Putamen (tissue), 1 donor: ENCODE measurements at places on chromosomes 16 and 17.

GRCh38 chr16:12349936-12350850, 373.7 kb downstream of the SNX29 start:
- no peak for DNase-seq

GRCh38 chr16:54648575-54648974, 282.1 kb upstream of the IRX5 start:
- no peak for DNase-seq

- DNase-seq: no peak
Measured at GRCh38 chr17:2871720-2872119, 75.5 kb downstream of the RAP1GAP2 start.

- no peak for DNase-seq
Measured at GRCh38 chr17:67514998-67515397, 137.9 kb downstream of the PITPNC1 start.

GRCh38 chr17:74816905-74817620, 40.9 kb upstream of the NAT9 start:
- no peak for DNase-seq

- DNase-seq: peak; percentile 42
Measured at GRCh38 chr16:87278191-87279093, 38.8 kb downstream of the C16orf95 start.

DNA sequence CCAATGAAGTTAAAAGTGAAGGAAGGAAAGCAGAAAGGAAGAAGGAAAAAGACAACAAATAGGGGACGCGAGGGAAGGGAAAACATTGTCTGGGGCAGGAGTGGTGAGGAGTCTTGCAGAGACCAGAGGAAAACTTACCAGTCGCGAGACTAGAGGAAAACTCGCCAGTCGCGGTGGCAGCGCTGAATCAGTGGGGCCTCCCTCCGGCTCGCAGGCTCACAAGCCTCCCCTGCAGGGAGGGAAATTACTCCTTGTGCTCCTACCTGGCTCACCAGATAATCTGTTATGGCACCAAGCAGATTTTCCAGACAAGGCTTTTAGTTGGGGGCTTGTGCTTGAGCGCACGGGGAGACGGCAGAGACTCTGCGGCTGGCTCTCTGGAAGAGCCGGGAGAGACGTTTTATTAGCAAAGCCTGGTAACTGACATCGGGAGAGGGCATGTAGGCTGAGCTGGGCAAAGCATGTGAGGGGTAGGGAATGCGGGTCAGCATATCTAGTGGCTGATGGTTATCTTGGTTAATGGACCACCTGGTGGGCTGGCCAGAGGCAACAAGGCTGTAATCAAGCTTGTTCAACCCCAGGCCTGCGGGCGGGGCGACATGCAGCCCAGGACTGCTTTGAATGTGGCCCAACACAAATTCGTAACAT, 37.1 kb downstream of the LCMT1 start:
- DNase-seq: no peak

- DNase-seq: no peak
Measured at GRCh38 chr16:28574925-28575324, 21.2 kb downstream of the SGF29 start.

DNA sequence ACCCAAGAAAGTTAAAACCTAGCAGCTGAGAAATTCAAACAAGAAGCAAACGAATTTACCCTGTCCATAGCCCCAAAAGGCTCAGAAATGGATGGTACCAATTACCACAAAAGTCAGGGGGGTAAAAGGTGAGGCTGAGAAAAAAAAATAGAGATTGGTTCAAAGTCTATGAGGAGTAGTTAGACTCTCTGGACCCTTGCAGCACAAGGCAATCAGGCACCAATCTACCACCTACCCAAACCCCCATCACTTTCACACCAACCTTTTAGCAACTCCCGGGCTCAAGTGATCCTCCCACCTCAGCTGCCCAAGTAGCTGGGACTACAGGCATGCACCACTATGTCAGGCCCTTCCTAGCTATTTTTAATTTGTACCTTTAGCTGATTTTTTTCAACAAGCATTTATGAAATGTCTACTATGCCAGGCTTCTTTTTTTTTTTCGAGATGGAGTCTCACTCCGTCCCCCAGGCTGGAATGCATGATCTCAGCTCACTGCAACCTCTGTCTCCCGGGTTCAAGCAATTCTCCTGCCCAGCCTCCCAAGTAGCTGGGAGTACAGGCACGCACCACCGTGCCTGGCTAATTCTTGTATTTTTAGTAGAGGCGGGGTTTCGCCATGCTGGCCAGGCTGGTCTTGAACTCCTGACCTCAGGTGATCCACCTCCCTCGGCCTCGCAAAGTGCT, 40.8 kb downstream of the USP32 start:
- DNase-seq: no peak

GRCh38 chr16:88882358-88883030, 16.0 kb upstream of the PABPN1L start:
- no peak for DNase-seq

DNA sequence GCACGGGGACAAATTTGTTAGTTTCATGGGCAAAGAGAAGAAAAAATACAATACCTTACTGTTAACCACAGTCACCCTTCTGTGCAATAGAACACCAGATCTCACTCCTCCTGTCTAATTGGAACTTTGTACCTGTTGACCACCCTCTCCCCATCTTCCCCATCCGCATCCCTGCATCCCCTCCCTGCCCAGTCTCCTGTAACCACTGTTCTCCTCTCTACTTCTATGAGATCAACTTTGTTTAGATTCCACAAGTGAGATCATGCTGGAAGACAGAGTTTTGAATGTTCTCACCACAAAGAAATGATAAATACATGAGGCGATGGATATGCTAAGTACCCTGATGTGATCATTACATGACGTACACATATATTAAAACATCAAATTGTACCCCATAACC, 47.7 kb downstream of the CLEC16A start:
- DNase-seq: no peak

DNA sequence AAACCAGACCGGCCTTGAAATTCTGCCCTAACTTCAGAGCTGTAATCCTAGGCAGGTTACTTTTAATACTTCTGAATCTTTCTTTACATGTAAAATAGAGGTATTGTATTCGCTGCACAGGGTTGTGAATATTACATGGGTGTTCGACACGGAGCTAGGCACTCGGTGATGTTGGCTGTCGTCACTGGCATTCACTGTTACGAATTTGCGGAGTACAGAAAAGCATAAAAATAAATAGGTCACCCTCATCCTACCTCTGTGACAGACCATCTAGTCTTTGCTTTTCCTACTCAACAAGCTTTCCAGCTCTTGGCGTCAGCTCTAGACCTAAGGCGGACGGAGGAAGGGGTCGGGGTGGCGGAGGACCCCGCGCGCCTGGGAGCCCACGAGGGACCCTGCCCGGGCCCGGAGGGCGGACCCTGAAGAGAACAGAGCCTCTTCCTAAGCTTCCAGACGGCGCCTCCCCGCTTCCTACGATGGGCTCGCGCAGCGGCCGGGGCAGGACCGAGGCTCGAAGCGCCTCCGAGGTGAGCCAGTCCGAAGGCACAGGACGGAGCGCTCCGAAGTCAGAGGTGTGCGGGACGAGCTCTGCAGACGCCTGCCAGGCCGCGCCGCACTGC, 879 bp upstream of the SPG7 start:
- DNase-seq: no peak

DNA sequence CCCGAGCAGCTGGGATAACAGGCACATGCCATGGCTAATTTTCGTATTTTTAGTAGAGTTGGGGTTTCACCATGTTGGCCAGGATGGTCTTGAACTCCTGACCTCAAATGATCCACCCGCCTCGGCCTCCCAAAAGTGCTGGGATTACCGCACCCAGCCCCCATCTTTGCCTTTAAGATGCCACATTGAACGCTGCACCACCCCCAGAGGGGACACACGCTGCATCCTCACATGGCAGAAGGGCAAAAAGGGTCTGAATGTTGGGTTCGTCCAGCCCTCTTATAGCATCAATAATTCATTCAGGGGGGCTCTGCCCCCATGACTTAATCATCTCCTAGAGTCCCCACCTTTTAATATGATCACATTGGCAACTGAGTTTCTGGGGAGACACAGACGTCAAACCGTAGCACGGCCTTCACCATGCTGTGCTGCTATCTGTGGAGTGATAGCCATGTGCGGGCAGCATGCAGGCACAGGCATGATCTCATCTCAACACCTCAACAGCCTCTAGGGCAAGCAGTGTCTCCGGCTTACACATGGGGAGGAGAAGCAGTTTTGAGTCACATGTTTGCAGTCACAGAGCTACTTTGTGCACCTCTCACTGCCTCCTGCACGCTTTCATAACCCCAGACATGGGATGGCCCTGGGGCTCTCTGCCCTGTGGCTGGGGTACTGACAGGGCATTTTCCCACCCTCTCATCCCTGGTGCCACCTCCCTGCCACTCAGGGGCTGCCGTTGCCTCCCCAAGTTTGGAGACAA, 30.0 kb downstream of the IL21R start:
- no peak for DNase-seq

- no peak for DNase-seq
Measured at GRCh38 chr16:11474617-11475291, 112.0 kb downstream of the LITAF start.

DNA sequence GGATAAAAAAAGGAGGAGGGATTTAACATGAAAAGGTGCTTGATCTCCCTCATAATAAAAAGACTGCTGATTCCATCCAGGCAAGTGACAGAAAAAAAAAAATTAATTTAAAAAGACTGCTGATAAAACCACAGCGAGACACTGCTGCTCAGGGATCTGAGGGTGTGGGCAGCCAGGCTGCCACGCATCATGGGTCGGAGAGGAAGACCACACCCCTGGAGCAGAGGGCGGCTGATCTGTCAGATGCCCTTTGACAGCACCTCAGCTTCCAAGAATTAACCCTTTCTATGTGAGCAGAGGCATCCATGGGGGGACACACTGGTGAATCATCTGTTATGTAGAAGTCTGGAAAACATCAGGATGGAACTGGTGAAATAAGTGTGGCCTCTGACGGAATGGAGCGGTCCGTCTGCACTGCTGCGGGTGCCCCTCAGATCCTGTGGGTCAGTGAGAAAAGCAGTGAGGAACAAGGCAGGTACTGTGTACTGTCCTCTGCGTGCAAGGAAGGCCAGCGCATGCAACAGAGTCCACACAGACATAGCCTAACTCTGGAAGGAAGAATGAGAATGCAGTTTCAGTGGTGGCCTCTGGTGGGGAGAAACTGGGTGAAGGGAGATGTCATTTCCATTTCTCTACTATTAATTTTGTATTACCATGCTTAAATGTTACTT, 19.8 kb downstream of the MAPT start:
- peak; percentile 43 for DNase-seq

- DNase-seq: no peak
Measured at GRCh38 chr16:55346475-55346874, 22.5 kb downstream of the IRX6 start.

- no peak for DNase-seq
Measured at GRCh38 chr17:41672153-41672552, 16.5 kb upstream of the EIF1 start.

GRCh38 chr17:66381701-66382362, 79.4 kb downstream of the PRKCA start:
- no peak for DNase-seq

- DNase-seq: no peak
Measured at GRCh38 chr17:79095345-79096055, 20.9 kb downstream of the ENGASE start.

- no peak for DNase-seq
Measured at GRCh38 chr17:29572691-29573557, 4.4 kb downstream of the TP53I13 start.

DNA sequence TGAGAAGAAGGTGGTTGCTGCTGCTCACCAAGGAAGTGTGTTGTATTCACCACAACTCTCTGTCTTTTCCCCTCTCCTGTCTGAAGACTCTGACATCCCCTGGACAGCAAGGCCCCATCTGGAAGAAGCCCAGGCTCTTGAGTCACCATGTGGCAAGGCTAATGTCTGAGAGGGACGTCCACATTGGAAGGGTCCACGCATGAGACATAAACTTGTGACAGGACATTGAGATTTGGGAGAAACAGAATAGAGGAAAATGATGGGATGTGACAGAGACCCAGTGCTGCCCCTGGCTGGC, 176.5 kb downstream of the IRF8 start:
- no peak for DNase-seq

DNA sequence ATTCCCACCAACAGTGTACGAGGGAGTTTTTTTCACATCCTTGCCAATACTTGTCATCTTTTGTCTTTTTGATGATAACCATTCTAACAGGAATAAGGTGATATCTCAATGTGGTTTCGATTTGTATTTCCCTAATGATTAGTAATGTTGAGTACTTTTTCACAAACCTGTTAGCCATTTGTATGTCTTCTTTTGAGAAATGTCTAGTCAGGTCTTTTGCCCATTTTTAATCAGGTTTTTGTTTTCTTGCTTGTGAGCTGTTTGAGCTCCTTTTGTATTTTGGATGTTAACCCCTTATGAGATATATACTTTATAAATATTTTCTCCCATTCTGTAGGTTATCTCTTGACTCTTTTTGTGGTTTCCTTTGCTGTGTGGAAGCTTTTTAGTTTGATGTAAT, 1.9 kb upstream of the KRTAP4-5 start:
- no peak for DNase-seq

- DNase-seq: no peak
Measured at GRCh38 chr16:84068783-84069462, 26.3 kb upstream of the SLC38A8 start.

DNA sequence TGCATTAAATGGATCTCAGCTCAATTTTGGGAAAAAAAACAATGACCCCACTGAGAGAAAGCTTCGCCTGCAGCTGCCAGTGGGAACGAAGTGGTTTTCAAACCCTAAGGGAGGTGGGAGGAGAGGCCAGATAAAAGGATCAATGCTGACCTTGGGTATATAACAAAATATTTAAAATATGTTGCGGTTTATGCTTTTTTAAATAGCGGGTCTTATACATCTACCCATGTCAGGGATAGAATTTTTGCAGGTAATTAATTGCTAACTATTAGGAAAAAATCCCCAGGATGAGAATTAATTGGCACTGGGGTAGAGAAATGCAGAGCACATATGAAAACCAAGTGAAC, 10.9 kb upstream of the FOXF1 start:
- no peak for DNase-seq

DNA sequence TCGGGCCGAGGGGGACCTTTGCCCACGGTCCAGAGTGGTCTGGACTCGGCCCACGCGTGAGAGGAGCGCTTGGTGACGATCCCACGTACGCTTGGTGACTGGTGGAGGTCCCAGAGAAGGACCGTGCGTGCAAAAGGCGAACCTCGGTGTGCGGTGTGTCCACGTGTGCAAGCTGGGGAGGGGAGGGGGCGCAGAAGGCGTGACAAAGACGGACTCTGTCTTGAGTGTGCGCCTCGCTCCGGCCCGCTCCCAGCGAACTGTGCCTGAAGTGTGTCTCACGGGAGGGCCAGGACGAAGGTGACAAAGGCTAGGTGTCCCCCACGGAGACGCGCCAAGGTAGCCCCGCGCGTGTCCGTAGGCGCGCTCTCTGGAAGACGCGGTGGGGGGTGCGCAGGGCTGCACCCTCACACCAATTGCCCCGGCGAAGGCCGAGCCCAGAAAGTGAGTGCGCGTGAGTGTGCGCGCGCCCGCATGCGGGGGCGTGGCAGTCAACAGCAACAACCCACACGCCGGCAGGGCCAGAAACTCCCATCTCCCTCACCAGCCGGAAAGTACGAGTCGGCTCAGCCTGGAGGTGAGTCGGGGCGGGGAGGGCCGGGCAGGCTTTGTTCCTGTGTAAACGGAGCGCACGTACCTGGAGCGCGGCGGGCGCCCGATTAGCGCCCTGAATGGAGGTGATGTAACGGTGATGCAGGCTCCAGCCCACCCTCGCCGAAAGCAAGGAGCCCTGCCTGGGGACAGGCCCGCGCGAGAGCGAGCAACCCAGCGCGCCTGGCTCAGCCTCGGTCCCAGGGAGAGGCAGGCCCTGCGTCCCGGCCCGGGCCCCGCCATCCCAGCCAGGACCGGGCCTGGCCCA, at the start of gene GPRC5C:
Gene GPRC5C (plus strand): TSS at position 521 of the 856 bp plus-strand sequence. CDS start 7,689 bp downstream, outside the sequence.
- no peak for DNase-seq

GRCh38 chr16:87123356-87124001, 193.7 kb downstream of the C16orf95 start:
- DNase-seq: no peak

GRCh38 chr17:19785854-19786253, 37.8 kb upstream of the ALDH3A1 start:
- no peak for DNase-seq
